ENCODE measurements at places on chromosomes 7 and 10.

DNA sequence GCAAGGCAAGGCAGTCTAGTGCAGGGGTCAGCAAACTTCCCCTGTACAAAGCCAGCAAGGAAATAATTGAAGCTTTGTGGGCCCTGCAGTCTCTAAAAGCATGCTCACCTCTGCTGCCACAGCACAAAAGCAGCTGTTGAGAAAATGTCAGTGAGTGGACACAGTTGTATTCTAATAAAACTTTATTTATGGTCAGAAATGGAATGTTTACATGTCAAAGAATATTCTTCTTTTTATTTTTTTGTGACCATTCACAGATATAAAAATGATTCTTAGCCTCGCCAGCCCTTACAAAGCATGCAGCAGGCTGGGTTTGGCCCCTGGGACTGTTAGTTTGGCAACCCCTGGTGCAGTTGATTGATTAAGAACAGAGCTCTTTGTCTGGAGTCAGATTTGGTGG, 192.4 kb downstream of the BUB3 start:
- no peak for DNase-seq

DNA sequence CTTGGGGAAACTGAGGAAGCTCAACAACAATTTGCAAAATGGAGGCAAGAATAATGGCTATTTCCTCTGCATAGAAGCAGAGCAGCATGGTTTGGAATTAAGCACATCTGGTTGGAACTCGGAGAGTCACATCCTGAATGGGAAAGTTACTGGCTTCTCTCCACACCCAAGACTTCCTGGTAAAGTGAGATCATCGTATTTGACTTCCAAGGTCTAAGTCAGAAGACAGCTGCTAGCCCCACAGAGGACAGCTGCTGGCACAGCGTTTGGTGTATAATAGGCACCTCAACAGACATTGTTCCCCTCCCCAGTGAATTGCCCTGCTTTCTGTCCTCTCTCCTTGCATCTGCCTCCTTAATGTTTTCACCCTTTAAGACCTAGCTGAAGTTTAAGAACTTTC, 37.0 kb upstream of the NRF1 start:
- DNase-seq: no peak

DNA sequence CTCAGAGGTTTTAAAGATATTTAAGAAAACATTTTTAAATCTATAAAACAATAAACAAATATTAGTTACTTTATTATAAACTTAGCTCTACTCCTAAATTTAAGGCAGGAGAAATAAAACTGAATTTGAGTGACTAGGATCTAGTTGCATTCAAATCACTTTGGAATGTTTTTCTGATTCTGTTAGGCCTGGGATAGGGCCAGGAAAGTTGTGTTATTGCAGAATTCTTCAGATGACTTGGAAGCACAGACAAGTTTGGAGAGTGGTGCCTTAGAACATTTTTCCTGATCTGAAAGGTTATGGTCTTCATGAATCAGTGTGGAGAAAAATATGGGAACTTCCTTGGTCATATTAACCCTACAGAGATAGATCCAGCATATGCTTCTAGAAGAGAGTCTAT, 15.6 kb upstream of the SLC25A13 start:
- DNase-seq: no peak

- no peak for DNase-seq
Observed at GRCh38 chr7:135862586-135863340, 114.2 kb upstream of the FAM180A start.

DNA sequence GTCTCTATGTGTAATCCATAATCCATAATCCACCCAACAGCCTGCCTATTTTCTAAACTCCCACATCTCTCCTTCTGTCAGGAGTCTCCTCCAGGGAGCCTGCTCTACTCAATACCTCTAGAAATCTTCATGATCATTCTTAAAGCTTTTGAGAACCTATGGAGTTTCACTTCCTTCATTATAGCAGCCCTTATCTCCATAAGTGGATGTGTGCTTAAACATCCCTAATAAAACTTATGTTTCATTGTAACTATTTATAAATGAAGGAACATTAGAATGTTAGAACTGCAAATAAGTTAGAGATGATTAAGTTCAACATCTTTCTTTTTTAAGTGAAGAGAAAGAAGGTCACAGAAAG, 8.5 kb downstream of the CPED1 start:
- no peak for DNase-seq

GRCh38 chr10:12838995-12839927, 162.3 kb downstream of the CCDC3 start:
- no peak for DNase-seq

- DNase-seq: no peak
Observed at GRCh38 chr10:93152136-93152535, 78.4 kb downstream of the CYP26A1 start.

DNA sequence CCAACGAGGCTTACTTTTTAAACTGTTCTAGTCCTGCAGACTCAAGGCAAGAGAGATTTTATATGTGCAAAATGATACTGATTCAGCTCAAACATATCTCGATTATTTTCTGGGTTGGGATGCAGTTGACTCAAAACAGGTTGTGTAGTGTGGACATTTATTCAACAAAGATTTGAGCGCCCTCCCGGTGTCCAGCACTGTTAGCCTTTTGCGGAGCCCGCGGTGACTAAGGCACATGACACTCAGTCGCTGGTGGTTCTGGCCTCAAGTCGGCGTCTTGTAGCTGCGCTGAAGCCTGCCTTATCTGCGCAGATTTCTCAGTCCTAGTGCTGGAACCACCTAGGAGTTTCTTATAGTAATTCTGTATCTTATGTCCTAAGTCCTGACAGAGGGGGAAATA, 938 bp upstream of the CADPS2 start:
- no peak for DNase-seq

DNA sequence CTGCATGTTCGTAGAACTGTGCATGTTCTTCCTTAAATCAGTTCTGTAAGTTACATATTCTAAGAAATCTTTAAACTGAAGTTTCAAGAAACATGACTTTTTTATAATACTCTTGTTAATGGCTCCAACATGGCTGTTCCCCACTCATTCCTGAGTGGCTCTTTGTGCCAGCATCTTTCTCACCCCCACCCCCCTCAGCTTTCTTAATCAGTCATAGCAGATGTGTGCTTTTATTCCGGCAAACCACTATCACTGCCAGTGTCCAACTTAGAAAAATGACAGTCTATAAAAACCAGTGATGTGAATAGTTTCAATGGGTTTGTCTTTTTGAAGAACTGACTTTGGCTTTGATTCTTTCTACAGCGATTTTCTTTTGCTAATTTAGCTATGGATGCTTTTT, 37.6 kb downstream of the PITRM1 start:
- no peak for DNase-seq

- no peak for DNase-seq
Observed at GRCh38 chr10:133611079-133611478, 15.5 kb downstream of the FRG2B start.

DNA sequence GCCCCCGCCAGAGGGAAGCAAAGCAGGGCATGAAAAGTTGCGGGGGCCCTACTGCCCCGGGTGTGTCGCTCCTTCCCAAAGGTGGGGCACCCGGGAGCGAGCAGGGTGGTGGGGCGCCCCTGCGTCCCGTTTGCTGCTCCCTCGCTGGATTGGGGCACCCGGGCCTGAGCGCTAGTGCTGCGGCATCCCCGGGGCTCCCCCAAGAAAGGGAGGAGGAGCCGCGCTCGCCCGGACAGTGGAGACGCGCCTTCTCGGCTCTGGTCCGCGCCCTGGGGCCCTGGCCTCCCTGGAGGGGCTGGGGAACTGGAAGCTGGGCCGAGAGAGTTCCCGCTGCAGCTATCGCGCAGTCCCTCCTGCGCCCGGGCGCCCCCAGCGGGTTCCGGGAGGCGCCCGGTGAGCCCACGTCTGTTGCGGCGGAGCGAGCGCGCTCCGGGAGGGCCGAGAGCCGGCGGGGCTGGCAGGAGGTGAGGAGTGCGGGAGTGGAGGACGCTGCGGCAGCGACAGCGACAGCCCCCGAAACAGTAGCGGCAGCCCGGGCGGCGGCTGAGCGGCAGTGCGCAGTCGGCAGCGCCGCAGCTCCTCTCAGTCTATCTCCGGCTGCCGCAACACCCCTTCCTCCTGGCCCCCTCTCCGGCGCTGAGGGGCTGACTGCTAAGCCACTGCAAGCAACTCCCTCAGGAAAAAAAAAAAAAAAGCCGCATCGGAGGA, 504 bp upstream of the BMPER start:
- no peak for DNase-seq

GRCh38 chr7:13731643-13732042, 257.8 kb downstream of the ETV1 start:
- DNase-seq: no peak

DNA sequence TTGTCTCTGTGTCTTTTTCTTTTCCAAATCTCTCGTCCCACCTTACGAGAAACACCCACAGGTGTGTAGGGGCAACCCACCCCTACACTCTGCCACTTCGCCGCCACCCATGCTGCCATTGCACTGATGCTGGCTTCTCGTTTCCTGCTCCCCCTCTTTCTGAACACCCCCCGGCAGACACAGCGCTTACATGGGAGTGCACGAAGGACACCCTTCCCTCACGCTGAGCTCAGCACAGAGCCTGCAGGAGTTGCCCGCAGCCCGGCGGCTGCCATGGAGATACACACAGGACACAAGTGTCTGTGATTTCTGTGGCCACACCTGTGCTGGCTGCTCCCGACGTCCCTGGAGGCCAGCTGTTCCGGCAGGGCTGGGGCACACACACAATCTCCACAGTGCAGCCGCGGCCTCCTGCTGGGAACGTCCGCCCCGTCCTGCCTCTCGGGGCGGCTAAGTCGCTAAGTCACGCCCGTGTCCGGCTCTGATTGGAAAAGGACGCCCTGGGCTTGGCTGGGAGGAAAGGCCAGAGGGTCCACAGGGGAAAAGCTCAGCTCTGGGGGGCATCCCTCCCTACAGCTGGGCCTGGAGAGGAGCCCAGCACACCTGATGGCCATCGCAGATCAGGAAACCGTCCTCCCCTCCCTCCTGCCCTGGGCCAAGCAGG, 349.8 kb downstream of the PTPRN2 start:
- DNase-seq: no peak

DNA sequence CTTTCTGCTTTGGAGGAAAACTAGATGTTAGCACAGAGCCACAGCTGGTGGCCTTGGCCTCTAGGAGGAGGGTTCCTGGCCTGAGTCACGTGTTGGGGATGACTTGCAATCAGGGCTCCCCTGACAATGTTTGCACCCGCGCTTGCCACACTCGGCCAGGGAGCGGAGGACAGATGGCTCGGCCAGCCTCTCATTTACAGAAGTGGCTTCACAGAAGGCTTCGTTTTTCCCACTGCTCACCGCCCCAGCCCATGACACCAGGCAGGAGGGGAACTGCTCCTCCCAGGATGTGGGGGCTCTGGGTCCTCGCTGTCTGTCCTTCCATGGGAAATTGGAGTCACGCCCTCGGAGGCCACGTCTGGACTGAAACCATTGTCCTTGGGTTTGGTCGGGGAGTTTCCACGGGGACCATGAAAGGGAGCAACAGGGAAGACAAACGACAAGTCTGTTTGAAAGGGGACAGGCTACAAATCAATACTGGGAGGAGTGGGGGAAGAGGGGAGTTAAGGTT, 49.6 kb upstream of the UBE3C start:
- DNase-seq: no peak

- no peak for DNase-seq
Observed at GRCh38 chr10:75643944-75644692, 212.7 kb downstream of the LRMDA start.
